ENCODE measurements at places on chromosomes 2 and 18.
A peak's percentile ranks its signal among the peaks of the same experiment; 100 is the strongest.

DNA sequence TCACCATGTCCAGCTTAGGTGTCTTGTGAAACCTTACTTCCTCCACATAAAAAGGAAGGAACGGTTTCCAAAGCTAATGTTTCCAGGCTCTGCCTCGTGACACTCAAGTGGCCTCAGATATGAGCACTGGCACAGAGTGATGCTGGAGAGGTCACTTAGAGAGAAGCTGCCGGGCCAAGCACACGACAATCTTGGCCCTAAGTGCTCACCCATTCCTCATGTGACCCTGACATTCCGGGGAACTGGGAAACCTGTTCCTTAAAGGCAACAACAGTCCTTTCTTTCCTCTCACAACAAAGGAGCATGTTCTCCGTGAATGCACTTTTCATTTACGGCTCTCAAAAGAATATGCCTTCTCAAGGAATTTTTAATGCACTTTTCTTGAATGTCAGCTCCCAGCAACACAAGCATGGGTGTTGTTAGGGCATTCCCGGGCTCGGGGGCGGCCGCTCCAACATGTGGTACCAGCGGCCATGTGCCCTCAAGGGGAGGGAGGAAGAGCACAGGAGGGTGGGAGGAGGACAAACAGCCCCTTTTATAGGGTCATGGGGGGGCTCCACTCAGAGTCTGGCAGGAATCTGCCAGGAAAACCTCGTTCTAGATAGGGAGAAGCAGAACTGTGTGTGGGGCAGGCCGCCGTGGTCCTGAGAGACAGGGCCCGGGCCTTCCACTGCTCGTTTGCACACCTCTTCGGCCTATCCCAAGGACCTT, 118.6 kb downstream of the MBP start:
- no peak for DNase-seq

- peak; percentile 99 for DNase-seq
These were observed 264.6 kb upstream of the STON1 start for GRCh38 chr2:48265169-48266030.

DNA sequence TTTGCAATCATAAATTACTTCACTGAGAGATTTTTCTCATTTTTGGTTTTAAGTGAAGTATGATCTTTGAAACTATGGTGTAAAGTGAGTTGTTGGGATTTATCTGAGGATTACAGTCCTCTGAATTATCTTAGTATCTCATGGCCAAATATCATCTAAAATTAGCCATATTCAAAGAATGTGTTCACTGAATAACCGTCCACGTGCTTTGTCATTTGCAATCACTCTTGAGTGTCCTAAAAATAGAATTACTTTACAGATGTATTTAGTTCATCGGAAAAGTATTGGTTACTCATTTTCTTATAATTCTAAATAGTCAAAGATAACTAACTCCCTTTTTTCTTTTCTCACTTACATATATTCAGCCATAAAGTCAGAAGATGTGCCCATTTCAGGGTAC, 141.2 kb downstream of the RTN4 start:
- no peak for DNase-seq

- DNase-seq: peak; percentile 92
These were observed 786 bp upstream of the ZFP36L2 start for GRCh38 chr2:43226955-43227829.

DNA sequence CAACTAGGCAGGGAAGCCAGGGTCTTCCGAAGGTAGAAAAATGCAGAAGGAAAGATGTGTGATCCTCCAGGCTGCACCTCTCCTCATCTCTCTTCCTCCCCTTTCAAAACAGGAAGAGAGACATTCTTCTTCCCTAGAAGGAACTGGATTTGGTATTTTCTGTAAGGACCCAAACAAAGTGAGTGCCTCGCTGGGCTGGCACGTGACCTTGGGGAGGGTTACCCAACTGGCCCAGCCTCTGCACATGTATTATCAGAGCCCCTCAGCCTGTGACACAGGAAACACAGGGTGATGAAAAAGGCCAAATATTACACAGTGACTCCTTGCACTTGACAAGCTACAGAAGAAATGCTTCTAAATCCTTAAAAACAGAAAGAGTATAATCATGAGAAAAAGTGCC, 2.3 kb downstream of the HJURP start:
- peak; percentile 81 for DNase-seq

GRCh38 chr18:26655525-26656430, 107.4 kb upstream of the KCTD1 start:
- DNase-seq: peak; percentile 12

DNA sequence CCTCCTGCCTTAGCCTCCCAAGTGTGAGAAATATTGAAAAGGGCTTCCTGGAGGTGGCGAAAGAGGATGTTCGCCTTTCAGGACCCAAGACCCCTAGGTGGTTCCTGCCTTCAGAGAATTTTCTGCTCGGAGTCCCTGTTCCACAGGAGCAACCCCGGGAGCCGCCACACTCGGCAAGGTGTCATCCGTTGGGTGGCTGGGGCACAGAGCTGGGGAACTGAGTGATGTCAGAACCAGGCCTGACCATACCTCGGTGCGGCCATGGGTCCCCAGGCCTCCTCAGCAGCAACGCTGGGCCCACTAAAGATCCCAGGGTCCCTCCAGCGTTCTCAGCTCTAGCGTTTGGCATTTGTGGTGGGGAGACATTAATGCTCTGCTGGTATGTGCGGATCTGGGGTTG, 23.7 kb upstream of the TAF1B start:
- DNase-seq: no peak

- peak; percentile 16 for DNase-seq
These were observed 72.5 kb downstream of the ACOXL start for GRCh38 chr2:110804915-110805314.
